ENCODE measurements at places on chromosomes 6 and 20.

GRCh38 chr6:111689946-111690345, 84.3 kb upstream of the TRAF3IP2 start:
- DNase-seq, result no peak

DNA sequence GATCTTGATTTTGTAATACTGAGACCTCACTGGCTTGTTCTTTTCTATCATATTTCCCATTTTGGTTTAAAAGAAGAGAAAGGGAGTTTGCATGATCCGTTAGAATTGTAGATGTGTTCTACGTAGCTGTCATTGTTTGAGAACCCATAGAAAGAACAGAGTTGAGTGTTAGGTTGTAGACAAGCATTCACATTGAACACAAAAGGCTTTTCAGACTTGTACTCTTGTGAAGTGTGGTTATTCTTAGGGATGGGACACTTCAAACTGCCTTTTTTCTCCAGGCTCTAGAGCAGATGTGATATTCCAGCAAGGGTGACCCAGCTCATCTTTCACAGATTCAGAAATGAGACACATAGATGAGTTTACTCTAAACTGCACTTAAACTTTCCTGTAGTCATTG, 19.9 kb downstream of the FOXO3 start:
- no peak for DNase-seq

- DNase-seq, result no peak
Measured at GRCh38 chr20:58148891-58149290, 79.6 kb downstream of the ANKRD60 start.

DNA sequence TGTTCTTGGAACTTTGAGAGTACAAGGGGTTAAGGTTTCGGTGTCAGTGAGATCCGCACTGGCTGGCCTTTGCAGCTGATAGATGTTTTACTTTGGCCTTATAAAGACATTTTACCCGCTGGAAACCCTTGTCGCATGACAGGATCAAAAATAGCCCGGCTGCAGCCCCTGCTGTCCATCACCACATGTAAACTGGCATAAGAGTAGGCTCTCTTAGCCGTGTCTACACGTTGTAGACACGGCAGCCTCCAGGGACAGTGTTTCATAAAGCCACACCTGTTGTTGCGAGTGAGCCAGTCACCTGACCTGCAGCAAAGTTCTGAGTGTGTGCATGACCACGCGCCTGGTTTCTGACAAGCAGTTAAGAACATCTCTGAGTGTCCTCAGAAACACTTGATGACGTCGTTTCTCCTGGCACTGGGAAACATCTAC, 8.5 kb downstream of the RBM24 start:
- no peak for DNase-seq

GRCh38 chr6:43189776-43190304, 7.8 kb downstream of the CUL9 start:
- no peak for DNase-seq

- no peak for DNase-seq
Measured at GRCh38 chr6:129029778-129030177, 146.8 kb downstream of the LAMA2 start.

DNA sequence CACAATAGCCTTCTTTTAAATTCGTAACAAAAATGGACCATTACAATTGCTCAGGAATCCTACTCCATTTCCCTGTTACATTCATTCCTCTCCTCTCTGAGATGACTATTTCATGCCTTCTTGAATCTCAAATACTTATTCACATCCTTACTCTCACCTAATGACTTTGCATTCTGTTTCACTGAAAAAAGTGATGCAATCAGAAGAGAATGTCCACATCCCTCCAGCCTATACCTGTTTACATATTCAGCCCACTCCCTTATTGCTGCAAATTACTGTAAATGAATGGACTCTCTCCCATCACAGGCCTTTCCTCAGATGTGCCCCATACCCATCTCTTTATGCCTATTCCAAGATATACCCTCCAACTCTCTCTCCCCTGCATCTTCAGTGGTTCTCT, 8.6 kb downstream of the TAAR1 start:
- no peak for DNase-seq

- no peak for DNase-seq
Measured at GRCh38 chr6:167917551-167918154, 79.8 kb upstream of the KIF25 start.

- no peak for DNase-seq
Measured at GRCh38 chr6:5090603-5091002, 5.5 kb downstream of the PPP1R3G start.

DNA sequence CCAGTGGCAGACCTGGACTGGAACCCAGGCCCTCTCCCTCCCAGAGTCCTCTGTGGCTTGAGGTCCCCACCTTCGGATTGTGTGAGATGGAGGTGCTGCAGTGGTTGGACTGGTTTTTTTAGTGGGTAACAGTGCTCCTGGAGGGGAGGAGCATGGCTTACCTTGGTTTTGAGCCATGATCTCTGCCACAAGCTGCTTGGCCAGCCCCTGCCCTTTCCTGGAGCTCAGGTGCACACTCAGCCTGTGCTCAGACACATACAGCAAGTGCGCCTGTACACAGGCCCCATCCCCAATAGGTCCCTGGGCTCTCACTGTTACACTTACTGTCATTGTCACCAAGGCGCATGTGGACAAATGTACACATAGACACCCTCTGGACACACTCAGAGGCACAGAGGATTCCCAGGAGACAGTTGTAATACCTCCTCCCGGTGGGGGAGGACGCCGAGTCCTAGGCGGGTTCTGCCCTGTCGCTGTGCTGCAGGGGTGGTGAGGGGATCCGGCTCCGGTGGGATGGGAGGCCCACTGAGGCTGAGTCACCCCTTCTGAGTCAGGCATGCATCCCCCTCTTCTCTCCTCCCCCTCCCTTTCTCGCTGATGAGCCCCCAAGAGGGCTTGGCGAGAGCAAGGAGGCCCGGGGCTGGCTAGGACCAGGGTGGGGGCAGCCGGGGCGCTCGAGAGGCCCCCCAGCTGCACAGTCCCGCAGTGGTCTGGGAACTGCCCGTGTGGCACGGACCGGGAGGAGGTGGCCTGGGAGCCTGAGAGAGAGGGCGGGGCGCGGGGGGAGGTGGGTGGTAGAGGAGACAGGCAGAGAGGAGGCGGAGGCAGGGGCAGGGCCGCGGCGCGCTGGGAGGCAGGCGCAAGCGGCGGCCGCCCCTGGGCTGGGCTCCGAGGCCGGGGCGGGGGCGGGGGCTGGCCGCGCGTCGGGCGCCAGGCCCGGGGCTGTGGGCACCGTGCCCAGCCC, 522 bp upstream of the EPB41L1 start:
- DNase-seq, result peak; percentile 86

DNA sequence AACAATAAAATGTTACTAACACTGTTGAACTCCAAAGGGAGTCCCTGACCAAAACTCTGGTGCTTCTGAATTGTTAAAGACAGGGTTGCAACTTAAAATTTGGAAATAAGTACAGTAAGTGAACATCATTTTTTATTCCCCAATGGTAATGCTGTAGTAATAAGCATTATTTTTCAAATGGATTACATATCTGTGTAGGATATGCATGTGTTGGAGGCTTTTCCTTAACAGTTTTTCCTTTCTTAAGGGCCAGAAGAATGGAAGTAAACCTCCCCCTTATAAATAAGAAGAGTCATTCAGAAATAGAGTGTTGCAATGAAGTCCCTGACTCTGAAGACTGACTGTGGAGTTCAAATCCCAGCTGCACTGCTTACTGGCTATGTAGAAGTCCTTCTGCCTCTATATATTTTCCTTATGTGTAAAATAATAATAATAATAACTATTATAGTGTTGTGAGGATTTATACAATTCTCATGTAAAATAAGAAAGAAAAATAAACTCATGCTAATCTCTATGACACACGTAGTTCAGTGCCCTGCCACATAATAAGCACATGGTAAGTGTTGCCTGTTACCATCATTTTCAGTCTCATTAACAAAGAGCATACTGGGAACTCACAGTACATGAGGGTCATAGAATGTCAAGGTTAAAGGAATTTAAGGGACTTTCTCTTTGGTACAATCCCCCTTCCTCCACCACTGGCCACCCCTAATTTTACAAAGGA, 129.8 kb upstream of the SMLR1 start:
- DNase-seq, result no peak

GRCh38 chr6:104170401-104170800, 689.3 kb downstream of the HACE1 start:
- DNase-seq, result no peak

- no peak for DNase-seq
Measured at GRCh38 chr6:163886428-163886827, 471.9 kb downstream of the QKI start.

- DNase-seq, result no peak
Measured at GRCh38 chr6:168280899-168281245, 38.7 kb downstream of the DACT2 start.

DNA sequence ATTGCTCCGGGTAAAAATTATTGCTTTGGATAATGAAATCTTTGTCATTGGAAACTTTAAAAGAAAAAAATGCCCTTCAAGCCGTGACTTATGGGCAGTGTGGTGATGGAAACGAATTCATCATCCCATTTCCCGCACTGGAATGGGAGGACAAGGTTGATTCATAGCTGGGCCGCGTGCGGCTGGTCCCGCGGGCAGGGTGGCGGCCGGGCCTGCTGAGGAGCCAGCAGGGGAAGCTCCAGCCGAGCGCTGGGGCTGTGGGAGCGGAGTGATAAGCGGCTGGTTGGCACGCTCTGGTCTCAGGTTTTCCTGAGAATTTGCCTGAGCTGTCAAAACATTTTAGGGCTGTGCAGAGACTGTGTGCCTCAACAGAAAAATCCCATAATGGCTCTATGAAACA, 351.7 kb downstream of the CDC5L start:
- no peak for DNase-seq

DNA sequence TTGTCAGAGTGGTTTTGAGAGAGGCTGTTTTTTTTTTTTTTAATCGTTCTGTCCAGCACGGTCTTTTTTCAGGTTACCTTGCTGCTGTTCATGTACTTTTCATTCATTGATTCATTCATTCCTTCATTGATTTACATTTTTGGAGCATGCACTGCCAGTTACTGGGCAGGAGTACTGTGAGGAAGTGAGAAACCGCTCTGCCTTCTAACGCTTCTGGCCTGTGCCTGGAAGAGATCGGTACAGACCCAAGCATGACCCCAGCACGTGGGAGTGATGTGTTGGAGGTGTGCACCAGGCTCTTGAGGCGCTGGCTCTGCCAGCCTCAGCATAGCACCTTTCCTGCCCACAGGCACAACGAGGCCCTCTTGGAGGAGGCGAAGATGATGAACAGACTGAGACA, 9.1 kb downstream of the RIPK1 start:
- DNase-seq, result no peak

DNA sequence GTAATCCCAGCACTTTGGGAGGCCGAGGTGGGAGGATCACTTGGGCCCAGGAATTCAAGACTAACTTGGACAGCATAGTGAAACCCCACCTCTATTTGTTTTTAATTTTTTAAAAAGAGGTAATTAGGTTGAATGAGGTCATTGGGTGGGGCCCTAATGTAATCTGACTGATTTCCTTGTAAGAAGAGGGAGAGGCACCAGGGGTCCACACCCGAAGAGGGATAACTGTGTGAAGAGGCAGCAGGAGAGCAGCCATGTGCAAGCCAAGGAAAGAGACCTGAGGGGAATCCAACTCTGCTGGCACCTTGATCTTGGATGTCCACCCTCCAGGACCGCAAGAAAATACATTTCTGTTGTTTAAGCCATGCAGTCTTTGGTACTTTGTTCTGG, 63.4 kb downstream of the QRSL1 start:
- no peak for DNase-seq

DNA sequence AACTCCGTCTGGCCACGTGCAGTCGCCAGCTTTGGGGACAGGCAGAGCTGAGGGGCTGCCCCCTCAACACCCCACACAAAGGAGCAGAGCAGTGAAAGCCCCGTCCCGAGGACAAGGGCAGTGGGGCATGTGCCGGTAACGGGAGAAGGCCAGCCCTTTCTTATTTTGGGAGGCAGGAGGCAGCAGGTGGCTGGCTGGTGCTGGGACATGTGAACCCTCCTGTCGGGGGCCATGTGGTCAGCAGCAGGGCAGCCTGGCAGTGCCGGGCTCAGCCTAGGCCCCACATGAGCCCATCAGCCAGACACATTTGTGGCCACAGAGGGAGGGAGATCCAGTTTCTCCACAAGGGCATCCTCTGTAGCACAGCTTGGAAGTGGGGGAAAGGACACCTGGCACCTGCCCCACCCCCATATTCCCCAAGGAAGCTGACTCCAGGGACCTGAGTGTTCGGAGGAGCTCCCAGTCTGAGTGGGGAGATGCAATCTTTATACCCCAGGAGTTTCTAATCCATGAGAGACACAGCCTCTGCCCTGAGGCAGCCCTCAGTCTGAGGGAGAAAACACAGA, 137.6 kb downstream of the MRPL14 start:
- DNase-seq, result no peak

GRCh38 chr20:5602346-5602745, 147.9 kb upstream of the SHLD1 start:
- DNase-seq, result no peak

DNA sequence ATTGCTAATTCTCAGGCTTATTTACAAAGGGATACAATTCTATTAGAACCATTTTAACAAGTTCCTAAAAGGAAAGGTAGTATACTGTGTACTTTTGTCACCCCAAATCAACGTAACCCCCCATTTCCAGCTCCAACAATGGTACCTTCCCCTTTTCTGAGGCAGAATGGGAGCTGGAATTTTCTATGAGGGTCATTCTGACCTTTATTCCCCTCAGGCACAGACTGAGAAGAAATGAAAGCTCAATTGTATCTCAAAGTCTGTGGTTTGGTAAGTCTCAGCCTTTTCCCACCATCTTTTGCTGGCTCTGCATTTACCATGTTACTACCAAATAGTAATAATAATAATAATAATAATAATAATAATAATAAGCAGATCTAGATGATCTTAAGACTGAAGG, 571.0 kb downstream of the RNF144B start:
- no peak for DNase-seq

- no peak for DNase-seq
Measured at GRCh38 chr6:142286088-142286409, 15.8 kb upstream of the ADGRG6 start.

DNA sequence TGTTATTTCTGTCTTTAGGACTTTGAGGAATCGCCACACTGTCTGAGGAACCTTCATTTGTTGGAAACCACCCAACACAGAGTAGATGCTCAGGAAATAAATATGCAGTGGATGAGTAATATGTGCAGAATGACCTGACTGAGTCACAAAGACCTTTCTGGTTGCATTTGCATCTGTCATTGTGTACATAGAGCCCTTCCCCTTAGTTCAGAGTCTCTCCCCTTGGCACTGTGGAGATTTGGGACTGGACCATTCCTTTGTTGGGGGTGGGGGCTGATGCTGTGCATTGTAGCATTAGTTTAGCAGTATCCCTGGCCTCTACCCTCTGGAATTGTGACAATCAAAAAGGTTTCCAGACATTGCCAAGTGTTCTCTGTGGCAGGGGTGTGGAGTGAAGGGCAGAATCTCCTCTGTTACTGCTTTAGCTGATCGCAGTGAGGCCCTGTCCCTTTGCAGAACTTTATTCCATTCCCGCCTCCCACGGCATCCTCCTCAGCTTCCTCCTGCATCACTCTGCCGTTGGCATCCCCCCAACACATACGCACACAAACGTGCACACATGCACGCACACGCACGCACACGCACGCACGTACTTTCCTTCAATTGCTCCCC, 64.5 kb downstream of the EYA2 start:
- DNase-seq, result no peak
